ENCODE measurements at places on chromosomes 4 and X. TPM values are rescaled to one million over a fixed set of nuclear protein-coding genes. Genes with fewer than 3 reads are reported as not detected.

XKRX gene
- total RNA-seq = 5.4 TPM

- DNase-seq = no peak
Observed at GRCh38 chr4:1177274-1178141, 5.1 kb upstream of the SPON2 start.

SSX2B gene
- total RNA-seq = not detected

- DNase-seq = peak; percentile 74
Observed at GRCh38 chr4:37890801-37891259, at the start of gene TBC1D1. TSS of gene TBC1D1 (plus strand) at chr4:37891084. CDS start at chr4:37902096, 11,012 bp downstream.

GABRG1 gene
- total RNA-seq = not detected

GRCh38 chrX:9352243-9352642 lies 112.6 kb upstream of the TBL1X start:
- DNase-seq = peak; percentile 40

DNA sequence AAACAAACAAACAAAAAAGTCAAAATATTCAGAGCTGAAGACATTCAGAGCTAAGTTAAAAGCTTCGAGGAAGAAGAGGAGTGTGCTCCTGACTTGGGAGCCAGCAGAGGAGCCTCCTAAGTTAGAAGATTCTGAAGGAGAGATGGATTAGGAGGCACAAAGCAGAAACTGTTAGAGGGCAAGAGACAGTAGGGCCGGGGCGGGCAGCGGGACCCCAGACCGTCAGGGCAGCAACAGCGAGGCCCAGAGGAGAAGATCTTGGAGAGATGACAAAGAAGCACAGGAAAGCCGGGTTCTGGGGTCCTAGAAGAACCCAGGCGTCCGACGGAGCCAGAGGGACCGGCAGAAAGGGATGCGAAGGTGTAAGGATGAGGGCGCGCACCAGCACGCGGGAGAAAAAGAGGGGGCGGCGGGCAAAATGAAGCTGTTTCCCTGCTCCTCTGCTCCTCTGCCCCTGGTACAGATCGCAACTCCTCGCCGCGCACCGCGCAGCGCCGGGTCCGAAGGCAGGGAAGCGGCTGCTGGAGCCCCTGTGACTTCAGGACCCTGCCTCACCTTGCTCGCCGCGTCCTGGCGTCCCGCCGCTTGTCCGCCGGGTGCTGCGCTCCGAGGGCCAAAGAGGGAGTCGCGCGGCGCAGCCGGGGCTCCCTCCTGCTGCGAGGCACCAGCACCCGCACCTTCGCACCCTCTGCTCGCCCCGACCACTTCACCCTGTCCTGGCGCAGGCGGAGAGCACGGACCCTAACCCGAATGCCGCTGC lies 477 bp downstream of the KLHL13 start:
- DNase-seq = peak; percentile 3
